ENCODE measurements at places on chromosomes 13 and 19.

DNA sequence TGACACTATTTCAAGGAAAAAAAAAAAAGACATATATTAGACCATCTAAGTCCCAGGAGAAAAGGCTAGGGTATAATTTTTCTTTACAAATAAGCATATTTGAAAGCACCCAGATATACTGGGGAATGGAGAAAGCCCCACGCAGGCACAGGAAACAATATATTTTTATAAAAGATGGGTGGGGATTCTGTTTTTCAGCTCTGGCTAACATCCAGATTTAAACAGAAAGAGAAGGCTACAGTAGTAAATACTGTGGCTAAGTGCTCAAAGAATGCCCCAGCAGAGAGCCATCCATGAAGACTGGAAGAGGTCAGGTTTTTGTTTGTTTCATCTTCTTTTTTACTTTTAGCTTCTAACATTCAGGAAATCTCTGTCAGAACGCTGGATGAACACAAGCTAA is 16.0 kb downstream of the ZNF44 start:
- DNase-seq: no peak

- DNase-seq: no peak
Measured at GRCh38 chr13:29943686-29944085, 93.3 kb upstream of the UBL3 start.

GRCh38 chr13:69641773-69642172 is 465.9 kb upstream of the ATXN8OS start:
- DNase-seq: no peak

DNA sequence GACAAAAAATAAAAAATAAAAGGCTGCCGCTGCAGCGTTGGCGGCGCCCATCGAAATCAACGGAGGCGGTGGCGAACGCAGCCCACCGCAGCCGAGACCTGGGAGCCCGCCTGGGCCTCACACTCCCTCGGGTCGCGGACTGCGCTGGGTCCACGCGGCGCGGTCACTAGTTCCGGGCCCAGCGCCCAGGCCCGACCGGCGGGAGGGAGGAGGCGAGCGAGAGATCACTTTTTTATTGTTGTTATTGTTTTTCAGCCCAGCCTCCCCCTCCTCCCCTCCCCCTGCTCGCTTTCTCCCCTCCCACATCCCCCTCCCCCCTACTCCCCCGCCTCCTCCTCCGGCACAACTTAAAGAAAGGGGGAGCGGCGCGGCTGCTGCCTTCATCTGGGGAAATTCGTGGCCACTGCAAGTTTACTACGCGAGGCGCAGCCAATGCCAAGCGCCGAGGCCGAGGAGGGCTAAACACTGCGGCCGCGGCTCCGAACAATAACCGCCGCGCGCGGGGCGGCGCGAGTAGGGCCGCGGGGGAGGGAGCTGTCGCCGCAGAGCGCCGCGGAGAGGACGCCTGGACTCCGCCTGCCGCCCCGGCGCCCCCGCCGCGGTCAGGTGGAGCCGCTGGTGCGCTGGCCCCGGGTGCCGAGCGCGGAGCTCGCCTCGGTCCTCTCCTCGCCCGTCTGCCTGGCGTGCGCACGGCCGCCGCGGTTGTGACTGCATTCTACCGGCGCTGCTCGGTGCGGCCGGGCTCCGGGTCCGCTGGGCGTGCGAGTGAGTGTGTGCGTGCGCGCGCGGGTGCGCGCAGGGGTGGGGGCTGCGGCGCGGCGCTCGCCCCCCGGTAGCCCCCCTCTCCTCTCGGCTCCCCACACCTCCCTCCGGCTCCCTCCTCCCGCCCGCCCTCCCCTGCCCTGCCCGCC is 505 bp upstream of the ZIC2 start:
- peak; percentile 46 for DNase-seq

GRCh38 chr13:96984051-96984508 is 10.2 kb downstream of the OXGR1 start:
- DNase-seq: peak; percentile 20

- no peak for DNase-seq
Measured at GRCh38 chr13:29479716-29480492, 115.6 kb downstream of the SLC7A1 start.

- DNase-seq: peak; percentile 3
Measured at GRCh38 chr13:103140001-103140671, 73.9 kb upstream of the SLC10A2 start.

GRCh38 chr19:15161028-15161984 is 39.5 kb downstream of the NOTCH3 start:
- peak; percentile 54 for DNase-seq

- peak; percentile 91 for DNase-seq
Measured at GRCh38 chr19:40613690-40614621, 12.8 kb downstream of the LTBP4 start.

DNA sequence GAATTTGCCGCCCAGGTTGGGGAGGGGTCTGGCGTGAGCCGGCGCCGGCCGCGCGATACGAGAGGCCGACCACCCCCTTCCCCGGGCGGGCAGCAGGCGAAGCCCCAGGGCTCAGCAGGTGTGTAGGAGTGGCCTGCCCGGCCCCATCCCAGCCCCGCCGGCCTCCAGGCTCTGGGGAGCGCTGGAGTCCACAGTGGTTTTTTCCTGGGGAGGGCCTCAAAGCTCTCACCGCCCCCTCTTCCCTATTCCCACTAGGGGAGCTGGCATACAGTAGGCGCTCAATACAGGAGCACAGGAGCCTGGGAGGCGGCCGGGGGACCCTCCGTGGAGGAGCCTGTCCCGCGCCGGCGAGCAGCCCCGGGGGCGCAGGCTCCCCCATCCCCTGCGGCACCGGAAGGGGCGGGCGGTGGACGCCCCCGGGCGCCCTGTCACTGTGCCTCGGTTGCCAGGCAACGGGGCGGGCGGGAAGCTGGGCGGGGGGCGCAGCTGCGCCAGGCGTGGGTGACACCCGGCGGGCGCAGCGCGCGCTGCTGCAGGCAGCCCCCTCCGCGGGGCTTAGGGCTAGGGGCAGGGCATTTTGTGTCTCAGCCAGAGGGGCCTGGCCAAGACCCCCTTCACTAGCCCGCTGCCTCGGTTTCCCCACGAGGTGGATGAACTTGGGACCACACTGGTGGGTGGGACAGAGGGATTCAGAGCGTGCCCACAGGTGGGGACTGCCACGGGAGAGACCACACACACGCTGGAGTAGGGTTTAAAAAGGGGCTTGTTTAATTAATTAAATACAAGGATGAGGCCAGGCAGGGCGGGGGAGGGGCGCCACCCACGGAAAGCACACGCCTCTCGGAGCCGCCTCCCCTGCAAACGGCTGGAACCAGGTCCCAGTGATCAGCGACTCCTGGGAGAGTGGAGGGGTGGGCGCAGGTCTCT is 3.6 kb upstream of the REXO1 start:
- no peak for DNase-seq

DNA sequence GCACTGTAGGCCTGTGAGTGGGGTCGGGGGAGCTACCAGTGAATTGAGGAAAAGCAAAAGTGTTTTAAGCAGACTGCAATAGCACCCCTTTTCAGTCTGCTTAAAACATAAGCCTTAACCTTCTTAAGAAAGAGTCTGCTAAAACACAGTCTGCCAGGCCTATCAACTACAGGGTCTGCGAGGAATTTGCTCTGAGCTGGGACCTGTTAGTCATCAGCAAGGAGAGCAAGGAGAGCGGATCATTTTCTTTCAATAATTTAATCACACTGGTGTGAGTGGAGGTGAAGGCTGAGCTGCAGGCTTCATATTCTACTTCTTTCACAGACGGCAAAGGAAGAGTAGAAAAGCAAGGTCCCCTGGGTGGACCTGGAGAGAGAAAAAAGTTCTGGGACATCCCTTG is 342.7 kb downstream of the ENOX1 start:
- DNase-seq: no peak

DNA sequence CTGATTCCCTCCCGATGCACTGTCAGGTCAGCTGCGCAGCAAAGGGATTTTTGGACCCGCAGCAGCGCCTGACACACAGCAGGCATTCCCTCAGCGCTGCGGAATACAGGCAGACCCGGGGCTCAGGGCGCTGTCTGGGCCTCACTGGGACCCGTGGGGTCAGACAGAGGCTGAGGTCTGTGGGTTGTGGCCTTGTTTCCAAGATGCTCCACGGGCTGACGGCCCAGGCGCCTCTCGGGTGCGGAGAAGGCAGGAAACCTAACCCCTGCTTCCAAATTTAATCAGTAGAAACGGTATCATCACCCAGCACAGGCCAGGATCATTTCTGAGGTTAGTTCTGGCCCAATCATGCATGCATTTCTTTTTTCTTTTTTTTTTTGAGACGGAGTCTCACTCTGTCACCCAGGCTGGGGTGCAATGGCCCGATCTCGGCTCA is 686 bp upstream of the RNF126 start:
- DNase-seq: no peak

DNA sequence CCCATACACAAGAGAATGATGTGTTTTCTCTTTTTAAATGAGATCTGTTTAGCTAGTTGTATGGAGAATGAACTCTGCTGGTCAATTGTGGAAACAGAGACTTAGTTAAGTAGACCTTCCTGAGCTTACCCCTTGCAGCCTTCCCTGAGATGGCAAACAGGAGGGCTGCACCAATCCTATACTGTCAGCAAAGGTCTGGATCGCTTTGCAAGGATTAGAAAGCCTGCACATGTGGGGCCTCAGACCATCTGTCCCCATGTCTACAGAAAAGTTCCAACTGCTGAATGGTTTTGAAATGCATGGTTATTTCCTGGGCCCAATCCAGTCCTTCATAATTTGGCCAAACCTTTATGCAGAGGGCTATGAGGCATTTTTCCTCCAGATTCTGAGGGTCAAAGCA is 183.9 kb upstream of the SLC10A2 start:
- no peak for DNase-seq
